ENCODE measurements at places on chromosomes 1 and 21. TPM values are rescaled to one million over a fixed set of nuclear protein-coding genes. Genes with fewer than 3 reads are reported as not detected.

Gene OR14A2
- not detected for total RNA-seq

Gene RABGGTB
- 62.2 TPM for total RNA-seq

Gene GABRD
- 1.0 TPM for total RNA-seq

Gene TSPAN1
- total RNA-seq, result 2.2 TPM

Gene PLK3
- 4.9 TPM for total RNA-seq

Gene AXDND1
- total RNA-seq, result not detected

Gene IFT25
- total RNA-seq, result 17.6 TPM

Gene PTGER3
- total RNA-seq, result 5.1 TPM

Gene TSSK3
- total RNA-seq, result 1.7 TPM

Gene ORC1
- total RNA-seq, result not detected

Gene KCNA3
- total RNA-seq, result 2.3 TPM

Gene TCHH
- not detected for total RNA-seq

Gene AIRE
- not detected for total RNA-seq

Gene CELA2A
- 0.80 TPM for total RNA-seq

Gene SMPDL3B
- not detected for total RNA-seq
